ENCODE measurements at places on chromosomes 5 and 9.

GRCh38 chr5:179624841-179625271 lies 1.4 kb upstream of the HNRNPH1 start:
- no peak overlapping the region for H3K4me3 ChIP-seq
- no peak for DNase-seq
- no peaks in the 10 kb centered on the region for H3K36me3 ChIP-seq
- peak overlapping the region; percentile 99 for H3K27ac ChIP-seq
- peaks cover 35% of the 10 kb centered on the region for H3K4me1 ChIP-seq

DNA sequence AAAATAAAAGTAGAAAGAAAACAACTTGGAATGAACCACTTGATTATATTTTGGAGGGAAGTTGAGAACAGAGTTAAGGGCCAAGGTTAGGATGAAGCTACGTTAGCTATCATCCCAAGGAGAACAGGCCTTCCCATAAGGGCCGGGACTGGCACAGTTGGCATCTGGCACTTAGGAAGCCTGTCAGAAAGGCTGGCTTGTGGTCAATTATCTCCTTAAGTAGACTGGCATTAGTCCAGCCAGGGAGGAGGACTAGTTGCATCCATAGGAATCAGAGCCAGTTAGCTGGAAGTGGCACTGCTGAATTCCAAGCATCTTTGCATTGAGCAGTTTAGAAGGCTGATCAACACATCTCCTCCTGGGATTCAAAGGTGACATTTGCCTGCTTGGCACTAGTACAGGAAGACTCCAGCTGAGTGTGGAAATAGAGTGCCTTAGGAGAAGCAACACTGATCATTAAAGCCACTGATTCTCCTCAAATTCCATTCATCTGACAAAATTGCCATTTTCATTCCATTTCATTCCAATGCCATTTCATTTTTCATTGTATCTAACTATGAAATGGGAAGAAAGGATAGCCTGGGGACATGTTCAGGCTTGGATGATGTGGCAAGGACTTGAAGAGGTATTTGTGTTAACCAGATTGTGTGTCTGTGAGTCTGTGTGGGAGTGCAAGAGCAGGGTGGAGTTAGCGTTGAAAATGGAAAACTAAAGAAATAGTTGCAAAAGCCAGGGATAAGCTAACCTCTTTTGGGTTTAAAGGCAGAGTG lies 5.5 kb downstream of the FOXB2 start:
- peaks cover 13% of the 10 kb centered on the region for H3K4me1 ChIP-seq
- peaks cover 25% of the 10 kb centered on the region for H3K27me3 ChIP-seq

GRCh38 chr5:157744051-157745011 lies 819 bp downstream of the LSM11 start:
- peak overlapping the region; percentile 77 for H3K27ac ChIP-seq
- peak overlapping the region; percentile 82 for H3K4me3 ChIP-seq
- no peak for DNase-seq
- peaks cover 5% of the 10 kb centered on the region for H3K36me3 ChIP-seq

DNA sequence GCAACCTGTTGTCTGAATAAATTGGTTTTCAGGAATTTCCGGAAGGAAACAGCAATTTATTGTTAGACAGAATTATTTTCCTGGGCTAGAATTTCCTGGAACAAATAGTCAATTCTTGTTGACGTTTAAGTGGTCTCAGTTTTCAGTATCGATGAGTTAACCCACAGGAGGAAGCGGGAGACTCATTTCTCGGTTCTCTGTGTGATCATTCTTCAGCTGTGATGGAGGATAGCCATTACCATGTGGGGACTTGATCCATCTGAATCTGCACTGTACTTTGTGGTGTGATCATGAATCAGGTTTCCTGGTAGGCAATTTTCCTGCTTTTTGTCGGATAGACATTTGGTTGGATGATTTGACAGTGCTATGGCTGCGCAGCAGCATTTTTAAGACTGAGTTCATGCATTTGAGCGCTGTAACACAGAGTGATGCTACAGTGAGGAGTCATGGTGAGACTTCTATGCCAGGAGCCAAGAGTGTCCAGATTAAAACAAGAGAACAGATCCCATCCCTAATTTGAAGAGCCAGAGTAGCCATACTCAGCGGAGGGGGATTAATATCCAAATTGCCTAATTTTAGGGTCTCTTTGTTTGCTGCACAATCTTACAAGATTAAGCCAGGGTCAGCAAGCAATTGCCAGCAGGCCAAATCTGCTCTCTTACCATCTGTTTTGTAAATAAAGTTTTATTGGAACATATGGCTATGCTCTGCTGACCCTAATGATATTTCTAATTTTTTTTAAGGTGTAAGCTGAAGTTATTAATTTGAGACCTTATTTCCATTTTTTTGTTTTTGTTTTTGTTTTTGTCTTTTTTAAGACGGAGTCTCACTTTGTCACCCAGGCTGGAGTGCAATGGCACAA lies 355.9 kb downstream of the RAB3C start:
- H3K4me1 ChIP-seq, result no peaks in the 10 kb centered on the region
- H3K27me3 ChIP-seq, result no peaks in the 10 kb centered on the region
- no peak overlapping the region for H3K27ac ChIP-seq
- H3K36me3 ChIP-seq, result no peaks in the 10 kb centered on the region

DNA sequence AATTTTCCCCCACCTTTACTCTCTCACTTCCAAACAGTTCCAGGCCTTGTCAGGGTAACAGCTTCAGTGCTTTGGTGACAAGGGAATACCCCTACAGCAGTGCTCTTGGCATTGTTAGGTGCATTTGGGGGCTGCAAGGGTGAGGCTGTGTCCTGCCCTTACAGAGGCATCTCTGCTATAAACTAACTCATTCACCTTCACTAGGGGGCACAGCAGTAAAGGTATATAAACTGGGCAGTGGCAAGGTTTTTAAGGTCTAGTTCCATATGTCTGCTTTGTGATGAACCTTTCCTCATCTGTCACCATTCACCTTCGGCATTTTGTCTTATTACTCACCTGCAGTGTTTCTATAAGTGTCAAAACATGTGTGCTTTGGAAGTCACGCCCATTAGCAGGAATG lies 79.1 kb upstream of the GPR151 start:
- no peak overlapping the region for H3K27ac ChIP-seq
- H3K4me1 ChIP-seq, result no peaks in the 10 kb centered on the region
- H3K27me3 ChIP-seq, result no peaks in the 10 kb centered on the region

GRCh38 chr5:57777174-57777581 lies 294.6 kb upstream of the ACTBL2 start:
- peaks cover 31% of the 10 kb centered on the region for H3K4me1 ChIP-seq
- H3K4me3 ChIP-seq, result no peak overlapping the region
- no peaks in the 10 kb centered on the region for H3K36me3 ChIP-seq
- no peak overlapping the region for H3K27ac ChIP-seq

- H3K4me3 ChIP-seq, result no peak overlapping the region
- no peaks in the 10 kb centered on the region for H3K4me1 ChIP-seq
- H3K36me3 ChIP-seq, result peaks cover 4% of the 10 kb centered on the region
- H3K27me3 ChIP-seq, result no peaks in the 10 kb centered on the region
These were observed 19.8 kb downstream of the IFT74 start for GRCh38 chr9:26975728-26976707.

DNA sequence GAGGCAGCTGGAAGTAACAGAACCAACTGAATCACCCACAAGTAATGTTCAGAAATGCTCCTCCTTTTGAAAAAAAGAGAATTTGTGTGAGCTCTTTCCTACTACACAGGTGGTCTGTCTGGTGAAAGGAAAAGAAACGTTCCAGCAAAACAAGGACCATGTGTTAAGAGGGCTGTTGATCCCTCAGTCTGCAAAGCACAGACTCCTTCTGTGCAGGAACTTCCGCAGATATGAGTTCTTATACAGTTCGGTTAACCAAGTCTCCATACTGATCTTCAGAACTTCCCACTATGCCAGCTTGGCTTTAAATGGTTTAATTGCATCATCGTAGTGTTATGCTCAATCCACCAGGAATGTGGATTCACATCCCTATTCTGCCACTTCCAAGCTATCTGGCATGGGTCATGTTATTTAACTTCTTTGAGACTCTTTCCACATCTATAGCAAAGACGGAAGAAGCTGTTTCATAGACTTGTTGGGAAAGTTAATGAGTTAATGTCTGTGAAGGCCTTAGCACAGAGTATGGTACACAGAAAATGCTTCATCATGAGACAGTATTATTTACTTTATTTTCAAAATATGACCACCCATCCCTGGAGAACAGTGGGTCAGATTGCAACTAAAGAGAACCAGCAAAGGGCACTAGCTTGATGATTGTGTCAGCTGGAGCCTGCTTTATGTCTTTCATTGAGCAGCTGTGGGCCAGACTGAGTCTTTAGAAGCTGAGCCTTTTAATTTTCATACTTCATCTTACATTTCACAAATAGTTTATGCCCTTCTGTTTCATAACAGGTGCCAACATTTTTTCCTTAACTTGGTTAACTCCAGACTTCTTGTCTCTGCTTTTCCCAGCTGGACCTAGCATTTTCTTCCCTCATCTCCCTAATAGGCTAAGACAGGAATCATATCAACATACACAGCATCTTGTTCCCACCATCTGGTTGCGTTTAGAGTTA lies 89.9 kb downstream of the MAMDC2 start:
- no peaks in the 10 kb centered on the region for H3K36me3 ChIP-seq
- no peak overlapping the region for H3K4me3 ChIP-seq
- no peaks in the 10 kb centered on the region for H3K4me1 ChIP-seq
- H3K27me3 ChIP-seq, result no peaks in the 10 kb centered on the region
- no peak overlapping the region for H3K27ac ChIP-seq

DNA sequence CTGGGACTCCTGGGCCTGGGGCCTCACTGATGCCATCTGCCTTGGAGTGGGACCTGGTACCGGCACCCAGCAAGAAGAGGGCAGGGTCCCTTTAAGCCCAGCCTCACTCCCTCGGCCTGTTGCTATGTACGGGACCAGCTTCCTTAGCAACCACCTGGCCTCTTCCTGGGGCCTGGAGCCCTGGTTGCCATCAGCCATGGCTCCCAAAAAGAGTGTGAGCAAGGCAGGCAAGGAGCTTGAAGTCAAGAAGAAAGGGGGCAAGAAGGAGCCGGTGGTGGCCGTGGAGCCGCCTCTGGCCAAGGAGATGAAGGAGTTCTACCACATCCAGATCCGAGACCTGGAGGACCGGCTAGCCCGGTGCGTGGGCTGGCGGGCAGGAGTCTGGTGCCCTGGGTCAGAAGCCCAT lies at the start of gene CFAP157:
CFAP157 (plus strand) TSS at position 153 of the 406 bp plus-strand sequence; CDS start at position 197, 44 bp downstream.
- H3K27me3 ChIP-seq, result no peaks in the 10 kb centered on the region
- no peak for DNase-seq
- no peaks in the 10 kb centered on the region for H3K4me1 ChIP-seq
- no peak within 1 kb of the TSS for H3K4me3 ChIP-seq
- no peaks in the 10 kb centered on the region for H3K36me3 ChIP-seq

DNA sequence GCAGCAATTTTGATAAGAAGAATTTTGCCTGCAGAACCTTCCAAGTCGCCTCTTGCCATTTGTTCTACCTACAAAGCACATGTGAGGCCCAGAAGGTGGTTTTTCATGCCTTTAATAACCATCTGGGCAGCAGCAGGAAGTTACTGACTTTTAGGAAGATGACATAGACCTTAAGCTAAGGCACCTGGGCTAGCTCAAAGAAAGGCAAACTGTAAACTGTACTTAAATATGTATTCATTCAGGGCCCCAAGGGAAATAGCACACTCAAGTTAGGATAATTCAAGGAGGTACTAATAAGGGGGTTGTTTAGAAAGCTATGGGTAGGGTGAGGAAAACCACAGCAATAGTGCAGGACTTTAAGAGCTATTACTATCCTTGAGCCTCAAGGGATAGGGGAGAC lies 57.3 kb upstream of the HSPB3 start:
- no peak for DNase-seq
- no peak overlapping the region for H3K27ac ChIP-seq
- peaks cover 5% of the 10 kb centered on the region for H3K4me1 ChIP-seq
- no peaks in the 10 kb centered on the region for H3K36me3 ChIP-seq

GRCh38 chr5:179759581-179760551 lies 27.2 kb downstream of the MAML1 start:
- no peaks in the 10 kb centered on the region for H3K36me3 ChIP-seq
- H3K4me3 ChIP-seq, result no peak overlapping the region
- DNase-seq, result no peak
- H3K4me1 ChIP-seq, result peaks cover 65% of the 10 kb centered on the region
- H3K27ac ChIP-seq, result no peak overlapping the region

GRCh38 chr5:171158581-171158980 lies 150.5 kb upstream of the TLX3 start:
- DNase-seq, result no peak
- no peaks in the 10 kb centered on the region for H3K27me3 ChIP-seq
- no peak overlapping the region for H3K4me3 ChIP-seq
- H3K4me1 ChIP-seq, result no peaks in the 10 kb centered on the region

DNA sequence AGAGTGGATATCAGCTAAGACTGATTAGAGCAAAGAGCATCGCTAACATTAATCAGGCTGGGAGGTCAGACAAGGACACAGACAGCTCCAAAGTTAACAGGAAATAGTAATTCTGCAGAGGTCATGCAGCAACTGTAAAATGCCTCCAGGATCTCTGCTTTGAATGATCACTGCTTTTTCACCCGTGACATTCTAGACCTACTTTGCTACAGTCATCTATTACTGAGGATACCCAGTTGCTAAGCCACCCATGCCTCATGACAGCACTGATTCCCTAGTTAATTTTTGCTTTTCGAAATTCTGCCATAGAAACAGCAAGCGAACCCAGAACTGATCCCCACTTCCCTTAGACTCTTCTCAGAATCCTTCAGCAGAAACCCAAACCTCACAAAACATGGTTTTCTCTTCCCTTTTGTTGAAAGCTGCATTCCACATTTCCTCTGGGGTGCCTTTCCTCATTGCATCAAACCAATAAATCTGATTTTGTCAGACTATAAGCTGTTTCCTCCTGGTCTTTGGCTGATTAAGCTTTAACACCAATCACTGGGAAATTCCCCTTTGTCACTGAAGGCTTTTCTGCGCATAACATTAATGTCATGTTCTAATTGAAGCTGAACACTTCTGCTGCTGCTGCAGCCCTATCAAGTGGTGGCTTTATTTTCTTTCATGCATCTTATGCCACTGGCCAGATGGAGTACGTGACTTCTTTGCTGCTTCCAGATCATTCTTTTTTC lies 201.1 kb upstream of the CHD1 start:
- no peaks in the 10 kb centered on the region for H3K36me3 ChIP-seq
- DNase-seq, result no peak
- H3K27me3 ChIP-seq, result no peaks in the 10 kb centered on the region

DNA sequence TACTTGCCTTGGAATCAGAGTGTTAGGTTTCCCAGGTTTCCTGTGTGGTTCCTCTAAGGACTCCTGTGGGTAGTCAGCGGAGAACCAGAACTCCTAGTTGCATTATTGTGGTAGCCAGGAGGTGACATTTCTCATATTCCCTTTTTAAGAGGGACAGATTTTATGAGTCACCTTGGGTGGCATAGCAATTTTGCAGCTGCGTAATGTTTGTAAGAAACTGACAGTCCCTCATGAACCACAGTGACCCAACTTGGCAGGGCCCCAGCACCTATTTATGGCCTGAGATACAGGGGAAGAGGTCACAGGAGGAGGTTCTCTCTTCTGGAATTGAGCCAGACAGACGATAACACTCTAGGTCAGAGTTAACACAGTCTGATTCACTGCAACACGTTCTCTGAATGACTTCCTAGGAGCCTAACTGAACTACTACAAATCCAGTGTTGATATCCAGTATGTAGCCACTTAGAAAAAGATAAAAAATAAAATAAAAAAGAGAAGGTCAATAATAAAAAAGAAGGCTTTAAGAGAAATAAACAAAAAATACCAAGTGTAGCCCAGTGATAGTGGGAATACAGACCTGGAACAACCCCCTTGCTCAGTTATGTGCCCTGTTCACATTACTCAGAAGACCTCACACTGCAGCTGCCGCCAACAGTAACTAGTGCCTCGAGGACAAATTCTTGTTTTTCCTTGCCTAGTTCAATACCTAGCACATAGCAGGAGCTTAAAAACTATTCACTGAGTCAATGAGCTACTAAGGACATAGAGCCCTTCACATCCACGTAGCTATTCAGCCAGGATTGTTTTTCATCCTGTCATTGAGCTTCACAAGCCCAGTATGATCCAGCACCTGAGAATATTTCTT lies 50.7 kb upstream of the VLDLR start:
- no peak overlapping the region for H3K4me3 ChIP-seq
- H3K27ac ChIP-seq, result no peak overlapping the region
- no peaks in the 10 kb centered on the region for H3K27me3 ChIP-seq

Measured in vagina (tissue), 2 donors.